ENCODE measurements at places on chromosomes 13 and 19.

DNA sequence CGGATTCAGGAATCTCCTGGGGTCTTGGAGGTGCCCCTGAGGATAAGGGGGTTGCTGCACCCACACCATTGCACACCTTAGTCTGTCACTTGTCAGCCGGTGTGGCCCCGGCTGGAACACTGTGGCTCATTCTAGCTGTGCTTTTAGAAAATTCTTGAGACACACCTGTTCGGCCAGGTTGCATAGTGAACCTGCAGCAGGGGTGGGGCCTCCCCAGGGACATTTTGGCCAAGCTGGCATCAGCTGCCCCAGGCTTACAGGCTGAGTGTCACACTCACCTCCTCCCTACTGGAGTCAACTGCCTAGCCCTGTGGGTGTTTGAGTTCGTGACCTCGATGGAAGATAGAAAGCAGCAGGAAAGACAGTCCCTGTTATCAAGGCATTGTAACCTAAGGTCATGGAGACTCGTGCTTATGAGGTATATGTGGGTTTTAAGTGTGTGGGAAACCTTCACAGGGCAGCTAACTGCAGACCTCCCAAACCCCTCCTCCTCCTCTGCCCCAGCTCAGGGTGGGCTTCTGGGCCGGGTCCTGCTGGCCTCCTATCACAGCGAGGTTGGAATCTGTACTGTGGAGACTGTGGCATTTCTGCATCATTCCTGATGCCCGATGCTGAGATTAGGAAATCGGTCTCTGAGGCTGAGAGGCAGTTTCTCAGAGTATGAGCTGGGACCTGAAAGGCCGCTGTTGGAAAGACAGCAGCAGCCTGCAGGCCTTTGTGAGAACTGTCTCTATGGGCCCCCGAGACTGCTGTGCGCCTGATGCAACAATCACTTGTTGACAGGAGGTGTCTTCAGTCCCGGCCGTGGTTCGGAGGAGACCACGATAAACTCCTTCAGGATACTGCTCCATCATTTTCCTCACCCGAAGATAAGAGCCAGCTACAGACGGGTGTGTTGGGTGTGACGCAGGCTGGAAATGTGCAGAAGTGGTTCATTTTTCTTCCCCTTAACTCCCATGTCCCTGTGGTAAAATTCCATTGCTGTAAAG is 72.2 kb downstream of the ATP11A start:
- DNase-seq, result no peak

- no peak for DNase-seq
Measured at GRCh38 chr19:38564981-38565690, 52.6 kb downstream of the MAP4K1 start.

DNA sequence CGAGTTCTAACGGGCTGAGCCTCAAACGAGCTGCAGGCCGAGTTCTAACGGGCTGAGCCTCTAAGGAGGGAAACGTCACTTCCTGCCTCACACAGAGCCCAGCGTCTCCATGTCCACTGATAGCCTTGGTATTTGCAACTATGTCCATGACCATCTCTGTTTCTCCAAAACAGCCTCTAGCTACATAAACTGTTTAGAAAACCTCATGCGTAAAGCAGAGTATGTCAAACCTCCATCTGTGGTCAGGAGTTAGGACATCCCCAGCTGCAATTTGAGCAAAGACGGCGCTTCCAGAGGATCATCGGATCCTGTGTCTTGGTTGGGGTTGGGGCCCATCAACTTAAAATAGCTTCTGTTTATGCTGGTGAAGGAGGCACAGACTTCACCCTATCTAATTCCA is 20.8 kb downstream of the RASA3 start:
- DNase-seq, result no peak

DNA sequence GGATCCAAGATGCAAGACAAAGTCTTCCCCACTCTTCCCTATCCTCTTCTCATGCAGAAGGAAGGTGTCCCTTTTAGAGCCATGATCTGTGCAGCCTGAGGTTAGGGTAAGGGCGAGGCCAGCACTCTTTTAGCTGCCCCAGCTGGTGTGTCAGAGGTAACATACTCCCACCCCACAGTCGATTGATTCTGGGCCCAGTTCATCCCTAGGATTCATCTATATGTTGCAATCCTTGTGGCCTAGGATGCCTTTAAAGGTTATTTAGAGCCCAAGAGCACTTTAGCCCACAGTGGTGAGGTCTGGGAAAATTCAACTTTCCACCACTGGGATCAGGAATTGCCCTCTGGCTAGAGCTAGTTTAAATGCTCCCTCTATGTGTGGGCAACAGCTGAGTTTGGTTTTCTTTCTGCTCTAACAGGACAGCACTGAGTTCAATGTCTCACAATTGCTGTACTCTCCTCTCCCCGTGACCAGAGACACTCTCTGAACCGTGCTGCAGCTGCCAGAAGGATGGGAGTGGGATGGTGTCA is 201.3 kb upstream of the SERP2 start:
- DNase-seq, result no peak

GRCh38 chr13:62337109-62337880 is 921.6 kb upstream of the PCDH20 start:
- DNase-seq, result no peak

DNA sequence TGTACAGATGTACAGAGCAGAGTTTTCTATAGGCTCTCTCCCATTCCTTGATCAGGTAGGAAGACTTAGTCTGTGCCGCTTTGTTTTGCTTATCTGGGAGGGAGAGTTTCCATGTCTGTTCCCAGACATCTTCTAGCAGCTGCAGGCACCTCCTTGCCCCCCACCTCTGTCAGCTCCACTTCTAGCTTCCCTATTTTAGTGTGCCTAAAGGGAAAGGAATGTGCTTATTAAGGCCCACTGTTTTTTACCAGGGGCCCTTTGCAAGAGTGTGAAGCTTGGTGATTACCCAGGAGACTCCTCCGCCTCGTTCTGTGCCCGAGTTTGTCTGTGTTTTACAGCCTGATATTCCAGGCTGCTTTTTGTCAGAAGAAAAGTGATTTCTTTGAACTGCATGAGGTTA is 1984.4 kb downstream of the OLFM4 start:
- no peak for DNase-seq

DNA sequence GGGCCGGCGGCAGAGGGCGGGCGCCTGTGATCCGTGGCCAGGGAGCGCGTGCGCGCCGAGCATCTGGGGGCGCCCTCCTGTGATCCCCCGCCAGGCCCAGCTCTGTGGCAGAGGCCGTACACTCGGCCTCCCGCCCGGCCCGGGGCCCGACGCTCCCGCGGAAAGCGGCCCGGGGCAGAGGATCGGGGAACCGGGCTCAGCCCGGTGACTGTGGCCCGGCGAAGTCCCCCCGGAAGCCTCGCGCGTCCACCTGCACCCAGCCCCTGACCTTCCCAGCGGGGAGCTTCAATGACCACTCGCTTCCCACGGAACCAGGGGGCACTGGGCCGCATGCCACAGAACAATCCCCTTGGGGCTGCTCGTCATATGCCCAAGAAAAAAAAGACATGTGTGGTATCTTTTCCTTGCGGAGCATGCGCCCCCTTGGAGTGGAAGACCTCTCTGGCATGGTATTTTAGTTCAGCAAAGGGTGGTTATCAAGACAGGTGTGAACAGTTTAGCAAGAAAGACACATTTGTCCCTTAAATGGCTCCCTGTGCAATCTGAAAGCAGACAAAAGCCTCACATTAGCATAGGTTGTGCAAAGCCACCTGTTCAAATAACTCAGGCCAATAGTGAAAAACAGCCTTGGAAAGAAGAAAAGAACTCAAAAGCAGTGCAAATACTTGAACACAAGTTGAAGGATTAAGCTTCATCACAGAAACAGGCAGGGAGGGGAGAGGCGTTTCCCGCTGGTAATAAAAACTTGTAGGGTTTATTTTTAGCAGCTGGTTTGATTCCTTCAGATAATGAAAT is 290.9 kb upstream of the SOX21 start:
- DNase-seq, result no peak

GRCh38 chr13:19665427-19665859 is 32.0 kb downstream of the MPHOSPH8 start:
- no peak for DNase-seq

GRCh38 chr19:632579-633067 is 714 bp downstream of the POLRMT start:
- peak; percentile 26 for DNase-seq

DNA sequence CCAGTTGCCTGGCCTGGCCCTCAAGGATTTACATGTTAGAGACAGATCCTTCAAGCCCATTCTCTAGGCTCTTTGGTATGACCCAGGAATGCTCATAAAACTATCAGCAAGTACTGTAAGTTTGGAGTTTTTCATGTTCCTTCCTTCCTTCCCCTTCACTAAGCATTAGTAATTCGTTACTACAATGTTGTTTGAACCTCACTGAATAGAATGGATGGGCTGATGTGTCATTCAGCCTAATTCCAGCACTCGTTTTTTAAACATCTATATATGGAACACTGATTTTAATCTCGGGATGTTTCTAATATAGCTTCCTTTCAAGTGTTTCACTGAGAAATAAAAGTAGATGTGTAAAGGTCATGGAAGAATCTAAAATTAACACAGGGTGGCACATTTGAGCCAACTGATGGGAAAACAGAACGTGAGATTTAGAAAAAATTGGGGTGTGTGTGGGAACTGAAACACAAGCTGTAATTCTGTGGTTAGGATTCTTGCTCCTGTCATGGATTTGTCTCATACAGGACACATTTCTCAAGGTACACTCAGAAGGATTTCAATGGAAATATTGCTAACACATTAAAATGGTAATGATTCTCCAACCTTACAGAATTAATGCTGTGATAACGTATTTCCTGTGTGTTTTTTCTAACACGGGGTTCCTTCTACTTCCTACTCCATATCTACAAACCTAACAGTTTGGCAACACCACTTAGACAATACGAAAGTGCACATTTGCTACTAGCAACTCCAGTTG is 93.4 kb downstream of the FLT1 start:
- DNase-seq, result no peak

- DNase-seq, result no peak
Measured at GRCh38 chr19:5024282-5024681, 55.4 kb downstream of the KDM4B start.

GRCh38 chr19:41700381-41701195 is 7.8 kb upstream of the CEACAM5 start:
- no peak for DNase-seq

DNA sequence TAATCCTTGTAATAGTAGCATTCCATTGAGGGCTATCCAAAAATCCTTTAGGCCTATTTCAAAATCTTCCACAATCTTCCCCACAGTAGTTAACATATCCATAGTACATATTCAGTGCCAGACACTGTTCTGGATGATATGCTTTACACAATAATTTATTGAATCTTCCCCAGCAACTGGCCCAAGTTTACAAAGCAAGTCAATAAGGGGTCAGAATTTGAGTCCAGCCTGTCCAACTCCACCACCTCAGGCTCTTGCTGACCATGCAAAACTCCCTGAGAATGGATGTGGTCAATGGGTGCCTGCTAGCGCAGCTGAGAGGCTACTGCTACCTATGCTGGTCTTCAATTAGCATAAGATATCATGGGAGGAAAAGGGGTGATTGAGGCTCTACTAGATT is 529.6 kb downstream of the FGF9 start:
- no peak for DNase-seq

- peak; percentile 36 for DNase-seq
Measured at GRCh38 chr19:37227996-37228395, 10.0 kb downstream of the ZNF383 start.

DNA sequence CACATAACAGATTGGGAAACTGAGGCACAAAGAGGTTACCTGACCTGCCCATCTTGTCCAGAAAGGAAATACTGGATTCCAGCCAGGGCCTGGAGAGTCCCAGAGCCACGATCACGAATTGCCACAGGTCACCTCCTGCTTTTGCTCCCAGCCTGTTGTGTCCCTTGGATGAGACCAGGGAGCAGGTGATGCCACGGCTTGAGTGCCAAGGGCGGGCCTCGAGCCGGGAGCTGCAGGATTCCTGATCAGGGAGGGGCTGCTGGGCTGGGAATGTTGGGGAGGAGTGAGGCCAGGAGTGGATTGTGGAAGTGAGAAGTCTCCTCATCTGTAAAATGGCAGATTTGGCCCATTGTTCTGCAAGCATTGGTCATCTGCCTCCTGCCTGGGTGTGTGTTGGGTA is 29.4 kb downstream of the DNM2 start:
- no peak for DNase-seq

DNA sequence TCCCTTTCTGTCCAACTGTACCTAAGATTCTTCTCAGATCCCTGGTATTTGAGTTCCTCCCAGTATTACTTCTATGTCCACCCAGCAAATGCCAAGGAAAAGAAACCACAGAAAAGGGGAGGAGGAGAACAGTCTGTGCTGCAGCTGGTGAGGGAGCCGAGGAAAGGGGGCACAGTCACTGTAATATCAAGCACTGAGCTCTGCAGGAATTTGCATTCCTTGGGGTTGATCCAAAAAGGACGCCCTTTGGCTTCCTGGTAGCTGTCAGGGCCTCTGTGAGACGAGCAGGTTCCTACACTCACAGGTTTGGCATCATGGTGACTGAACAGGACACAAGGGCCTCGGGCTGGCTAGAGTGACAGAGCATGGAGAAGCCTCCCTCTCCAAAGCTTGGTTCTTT is 273.4 kb downstream of the NHLRC3 start:
- DNase-seq, result no peak

- DNase-seq, result no peak
Measured at GRCh38 chr13:99039718-99040280, 61.9 kb upstream of the DOCK9 start.

- DNase-seq, result no peak
Measured at GRCh38 chr13:74205313-74205690, 71.1 kb upstream of the KLF12 start.

GRCh38 chr19:45637890-45638667 is 1.1 kb downstream of the EML2 start:
- no peak for DNase-seq

GRCh38 chr13:92175330-92175729 is 776.9 kb downstream of the GPC5 start:
- DNase-seq, result no peak

DNA sequence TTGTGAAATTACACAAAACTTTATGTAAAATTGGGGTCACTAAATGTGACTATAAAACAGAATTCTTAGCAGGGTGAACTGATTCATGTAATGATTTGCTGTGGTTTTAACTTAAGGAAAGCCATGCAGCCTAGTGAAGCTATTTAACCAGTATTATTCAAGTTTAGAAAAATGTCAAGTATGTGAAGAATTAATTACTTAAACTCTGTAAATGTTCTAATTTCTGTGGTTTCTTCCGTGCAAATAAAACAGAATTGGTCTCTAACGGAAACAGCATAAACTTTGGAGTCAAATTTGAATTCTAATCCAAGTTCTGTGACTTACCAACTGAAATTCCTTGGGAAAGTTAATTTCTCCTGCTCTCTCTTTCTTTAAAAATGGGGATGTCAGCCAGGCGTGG is 13.3 kb downstream of the CDC16 start:
- DNase-seq, result no peak

DNA sequence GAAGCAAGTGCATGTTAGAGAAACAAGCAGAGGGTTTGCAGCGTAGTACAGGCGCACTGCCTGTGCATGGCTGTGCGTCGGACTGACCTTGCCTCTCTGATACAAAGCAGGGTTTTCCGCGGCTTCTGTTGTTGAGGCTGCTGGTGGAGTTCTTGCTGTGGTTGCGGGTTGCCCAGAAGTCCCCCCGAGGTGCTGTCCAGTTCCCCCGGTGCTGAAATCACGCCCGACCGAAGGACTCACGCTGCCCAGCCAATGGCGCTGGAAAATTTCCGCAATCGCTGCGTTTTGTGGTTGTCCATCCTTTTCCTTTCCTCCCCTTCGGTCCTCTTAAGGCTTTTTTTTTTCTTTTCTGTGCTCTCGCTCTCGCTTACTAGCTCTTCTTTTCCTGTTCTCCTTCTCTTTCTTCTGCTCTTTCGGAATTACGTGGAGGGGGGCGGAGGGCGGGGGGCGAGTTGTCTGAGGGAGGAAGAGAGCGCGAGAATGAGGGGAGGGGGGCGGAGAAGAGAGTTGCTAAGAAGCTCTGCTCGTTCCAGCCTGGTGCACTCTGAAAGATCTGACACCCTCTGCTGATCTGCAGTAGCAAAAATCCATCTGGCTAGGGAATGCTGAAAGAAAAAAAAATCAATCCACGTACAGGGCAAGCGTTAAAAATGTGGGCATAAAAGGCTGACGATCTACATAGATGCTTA is at the start of gene SLITRK1:
Gene SLITRK1, minus strand, starts transcription at position 558 of the 689 bp plus-strand sequence. CDS start 967 bp downstream, outside the sequence.
- peak; percentile 27 for DNase-seq
